ENCODE measurements at places on chromosomes 5 and 9.
A peak's percentile ranks its signal among the peaks of the same experiment; 100 is the strongest.

- peak; percentile 23 for DNase-seq
Observed at GRCh38 chr5:119343766-119344165, 12.1 kb upstream of the TNFAIP8 start.

DNA sequence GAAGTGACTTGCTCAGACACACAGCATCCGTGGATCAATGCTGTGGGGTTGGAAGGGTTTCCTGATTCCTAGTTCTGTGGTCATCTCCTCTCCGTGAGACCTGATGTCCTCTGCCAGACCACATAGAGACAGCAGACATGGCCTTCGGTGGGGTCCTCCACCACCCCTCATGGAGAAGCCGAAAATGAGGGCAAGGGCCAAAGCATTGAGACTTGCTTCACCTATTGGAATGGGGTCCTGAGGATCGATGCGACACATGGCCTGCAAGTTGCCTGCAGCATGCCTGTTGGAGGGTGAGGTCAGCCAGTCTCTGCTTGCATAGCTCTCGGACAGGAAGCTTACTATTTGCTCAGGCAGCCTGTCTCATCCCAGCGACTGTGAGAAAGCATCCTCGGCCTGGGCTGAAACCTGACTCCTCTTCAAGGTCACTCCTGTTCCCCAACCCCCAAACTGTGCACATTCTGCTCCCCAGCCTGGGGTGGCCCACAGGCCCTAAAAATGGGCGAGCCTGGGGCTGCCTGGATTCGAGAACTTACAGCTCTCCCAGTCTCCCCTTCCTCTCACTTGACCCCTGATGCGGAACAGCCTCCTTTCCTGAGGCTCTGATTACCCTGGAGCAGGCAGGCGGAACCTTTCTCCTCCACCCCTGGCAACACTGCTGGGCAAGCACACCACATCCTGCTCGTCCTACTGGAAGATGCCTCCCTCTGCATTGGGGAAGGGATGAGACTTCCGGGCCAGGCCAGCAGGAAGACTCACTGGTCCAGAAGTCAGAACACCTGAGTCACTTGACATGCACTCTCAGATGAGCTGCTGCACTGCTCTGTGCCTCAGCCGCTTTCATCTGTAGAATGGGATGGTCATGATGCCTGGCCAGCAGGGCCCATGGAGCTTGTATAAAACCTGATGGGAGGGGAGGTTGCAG, 186.9 kb downstream of the RGS3 start:
- no peak for DNase-seq

DNA sequence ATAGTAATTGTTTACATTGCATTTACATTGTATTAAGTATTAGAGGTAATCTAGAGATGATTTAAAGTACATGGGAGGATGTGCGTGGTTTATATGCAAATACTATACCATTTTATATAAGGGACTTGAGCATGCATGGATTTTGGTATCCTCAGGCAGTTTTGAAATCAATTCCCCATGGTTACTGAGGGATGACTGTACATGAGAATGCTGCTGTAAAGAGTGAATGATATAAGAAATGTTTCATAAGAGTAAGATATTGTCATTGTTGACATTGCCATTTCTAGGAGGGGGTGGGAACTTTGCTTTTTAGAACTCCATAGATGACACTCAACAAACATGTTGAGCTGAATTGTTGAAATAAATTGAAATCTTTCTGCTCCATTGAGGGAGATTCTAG, 185.0 kb downstream of the SEMA6A start:
- no peak for DNase-seq

GRCh38 chr9:18623221-18624079, 149.5 kb downstream of the ADAMTSL1 start:
- DNase-seq = no peak

- DNase-seq = no peak
Observed at GRCh38 chr9:99635032-99635431, 186.7 kb upstream of the NR4A3 start.

DNA sequence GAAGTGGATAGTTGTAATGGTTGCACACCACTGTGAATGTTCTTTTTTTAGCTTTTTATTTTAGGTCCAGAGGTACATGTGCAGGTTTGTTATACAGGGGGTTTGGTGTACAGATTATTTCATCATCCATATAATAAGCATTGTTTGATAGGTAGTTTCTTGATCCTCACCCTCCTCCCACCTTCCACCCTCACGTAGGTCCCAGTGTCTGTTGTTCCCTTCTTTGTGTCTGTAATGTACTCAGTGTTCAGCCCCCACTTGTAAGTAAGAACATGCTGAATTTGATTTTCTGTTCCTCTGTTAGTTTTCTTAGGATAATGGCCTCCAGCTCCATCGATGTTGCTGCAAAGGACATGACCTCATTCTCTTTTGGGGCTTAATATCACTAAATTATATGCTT, 99.7 kb downstream of the HTR4 start:
- no peak for DNase-seq

DNA sequence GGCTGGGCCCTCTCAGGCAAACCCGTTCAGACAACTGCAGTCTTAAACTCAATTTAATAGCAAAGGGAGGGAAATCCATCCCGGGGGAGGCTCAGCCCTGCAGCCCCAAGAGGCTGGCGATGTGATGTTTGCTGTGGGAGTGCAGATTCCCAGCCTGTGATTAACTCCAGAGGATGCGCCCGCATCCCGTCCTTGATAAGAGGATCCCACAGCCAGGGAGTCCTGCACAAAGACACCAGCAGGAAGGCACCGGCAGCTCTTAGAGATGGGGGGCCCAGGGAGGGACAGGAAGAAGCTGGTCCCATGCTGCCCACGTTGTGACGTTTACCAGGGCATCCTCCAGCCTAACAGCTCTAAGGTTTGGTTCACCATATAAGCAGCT, 64.7 kb downstream of the MRPL36 start:
- DNase-seq = no peak
